ENCODE measurements at places on chromosomes 1 and 21.

GRCh38 chr1:224637515-224637914, 21.4 kb downstream of the CNIH3 start:
- no peak for DNase-seq

GRCh38 chr1:68961143-68961542, 464.3 kb upstream of the DEPDC1 start:
- DNase-seq: no peak

- DNase-seq: peak; percentile 79
Observed at GRCh38 chr1:184691719-184692324, 62.8 kb downstream of the EDEM3 start.

- DNase-seq: no peak
Observed at GRCh38 chr21:29074007-29074376, 544 bp upstream of the CCT8 start.

DNA sequence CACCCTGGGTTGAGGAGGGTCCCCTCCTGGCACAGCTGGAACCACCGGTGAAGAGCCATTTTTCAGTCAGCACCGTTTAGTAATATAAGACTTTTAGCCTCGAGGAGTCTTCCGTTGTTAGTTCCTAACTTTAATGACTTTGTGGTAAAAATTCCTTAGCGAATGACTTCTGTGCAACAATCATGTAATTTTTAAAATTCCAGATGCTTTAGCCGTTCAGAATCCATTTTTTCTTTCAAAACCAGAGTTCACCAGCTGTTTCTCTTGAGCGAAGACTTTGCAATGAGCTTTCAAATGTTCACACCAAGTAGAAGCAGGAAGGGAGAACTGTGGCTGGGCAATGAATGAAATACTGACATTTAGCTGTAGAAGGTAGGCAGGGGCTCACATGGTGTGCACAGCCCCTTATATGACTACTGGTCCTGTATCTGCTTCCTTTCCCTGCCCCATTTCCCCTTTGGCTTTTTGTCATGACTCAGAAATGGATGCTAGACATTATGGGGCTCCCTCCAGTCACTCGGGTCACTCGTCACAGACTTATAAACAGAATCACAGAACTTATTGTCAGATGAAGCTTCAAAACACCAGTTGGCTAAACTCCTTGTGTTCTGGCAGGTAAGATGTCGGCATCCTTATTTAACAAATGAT, 4.1 kb downstream of the DISC1 start:
- no peak for DNase-seq

GRCh38 chr21:16492356-16492755, 762.6 kb downstream of the USP25 start:
- DNase-seq: no peak

- peak; percentile 57 for DNase-seq
Observed at GRCh38 chr1:229279242-229279641, 8.3 kb downstream of the RAB4A start.

- no peak for DNase-seq
Observed at GRCh38 chr1:96538883-96539282, 182.7 kb upstream of the PTBP2 start.

DNA sequence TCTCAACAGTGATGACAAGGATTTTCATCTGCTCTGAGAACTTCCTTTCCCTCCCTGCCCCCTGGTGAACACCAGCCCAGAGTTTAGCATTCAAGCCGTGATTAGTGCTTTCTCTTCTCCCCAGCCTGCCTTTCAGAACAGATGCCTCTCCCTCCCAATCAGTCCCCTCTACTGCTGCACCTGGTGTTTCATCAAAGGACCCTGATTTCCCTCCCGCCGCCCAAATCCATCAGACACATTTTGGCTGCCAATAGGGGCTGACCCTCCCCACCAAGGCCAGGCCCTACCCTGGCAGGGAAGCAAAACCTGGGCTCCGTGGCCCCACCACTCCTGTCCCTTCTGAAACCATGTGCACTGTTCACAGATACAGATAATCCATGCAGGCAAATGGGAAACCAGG, 34.0 kb upstream of the KLHDC7A start:
- DNase-seq: no peak

DNA sequence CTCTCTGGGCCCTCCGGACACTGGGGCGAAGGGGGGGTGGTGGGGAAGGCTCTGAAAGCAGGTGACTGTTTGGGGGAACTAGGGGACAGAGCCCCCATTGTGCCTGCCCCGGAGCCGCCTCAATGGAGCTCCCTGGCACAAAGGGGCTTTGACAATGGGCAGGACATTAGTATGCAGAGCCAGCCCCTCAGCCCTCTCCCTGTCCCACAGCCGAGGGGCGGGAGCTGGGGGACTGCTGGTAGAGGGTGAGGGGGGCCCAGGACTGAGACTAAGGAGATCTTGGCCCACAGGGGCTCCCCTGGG, 7.8 kb downstream of the KCNJ10 start:
- peak; percentile 37 for DNase-seq

DNA sequence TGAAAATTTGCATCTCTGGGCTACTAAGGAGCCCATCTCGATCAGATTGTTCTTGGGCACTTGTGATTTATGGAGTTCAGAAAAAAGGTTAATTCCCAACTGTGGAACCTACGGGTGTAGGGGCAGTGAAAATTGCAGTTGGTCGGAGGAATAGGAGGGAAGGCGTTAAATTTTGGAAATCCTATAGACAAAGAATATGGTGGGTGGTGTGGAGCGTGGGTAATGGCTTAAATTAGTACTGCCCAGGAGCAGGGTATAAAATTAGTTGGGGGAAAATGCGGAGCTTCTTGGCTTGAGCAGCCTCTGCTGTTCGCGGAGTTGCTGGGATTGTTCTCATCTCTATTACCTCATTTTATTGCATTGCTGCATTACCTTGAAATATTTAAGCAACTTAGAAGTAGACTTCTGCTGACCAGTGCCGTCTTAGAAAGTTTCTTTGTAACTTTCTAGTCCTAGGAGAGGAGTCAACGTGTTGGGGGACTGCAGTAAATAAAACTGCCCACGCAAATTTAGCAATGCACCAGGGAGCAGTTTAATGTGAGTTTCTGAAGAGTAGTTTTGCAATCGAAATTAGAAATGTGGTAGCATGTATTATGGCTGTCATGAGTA, 514 bp downstream of the S1PR1 start:
- peak; percentile 10 for DNase-seq

DNA sequence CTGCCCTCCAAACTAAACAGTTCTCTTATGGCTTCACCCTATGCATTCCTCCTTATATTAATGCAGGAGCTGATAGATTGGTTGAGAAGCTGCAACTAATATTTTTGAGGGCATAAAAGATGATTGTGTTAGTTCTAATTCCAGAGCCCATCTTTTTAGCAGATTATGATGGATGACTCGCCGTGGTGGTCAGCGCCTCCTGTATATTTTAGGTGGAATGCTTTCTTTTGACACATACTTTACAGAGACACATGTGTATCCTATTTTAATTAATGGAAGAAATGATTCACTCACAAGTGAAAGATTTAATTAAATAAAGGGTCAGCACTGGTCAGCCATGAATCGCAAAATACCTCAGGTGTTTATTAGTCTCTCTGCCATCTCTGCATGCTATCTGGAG, 120.7 kb downstream of the TM2D1 start:
- no peak for DNase-seq

DNA sequence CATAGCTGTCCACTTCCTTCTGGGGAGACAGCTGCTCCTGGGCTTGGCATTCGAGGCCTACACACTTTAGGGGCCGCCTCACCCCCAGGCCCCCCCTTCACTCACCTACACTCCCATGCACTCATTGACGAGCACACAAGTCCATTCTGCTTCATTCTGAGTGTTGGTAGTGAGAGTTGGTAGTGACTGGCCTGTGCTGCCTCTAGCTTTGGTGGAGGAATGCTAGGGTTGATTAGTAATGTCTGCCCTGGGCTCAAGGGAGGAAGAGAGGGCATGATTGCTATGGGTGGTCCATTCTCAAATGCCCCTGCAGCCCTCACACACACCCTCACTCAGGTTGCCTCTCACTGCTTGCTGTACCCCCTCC, 30.4 kb downstream of the TRIM11 start:
- DNase-seq: no peak

GRCh38 chr1:12600880-12601633, 17.0 kb downstream of the DHRS3 start:
- DNase-seq: peak; percentile 44

DNA sequence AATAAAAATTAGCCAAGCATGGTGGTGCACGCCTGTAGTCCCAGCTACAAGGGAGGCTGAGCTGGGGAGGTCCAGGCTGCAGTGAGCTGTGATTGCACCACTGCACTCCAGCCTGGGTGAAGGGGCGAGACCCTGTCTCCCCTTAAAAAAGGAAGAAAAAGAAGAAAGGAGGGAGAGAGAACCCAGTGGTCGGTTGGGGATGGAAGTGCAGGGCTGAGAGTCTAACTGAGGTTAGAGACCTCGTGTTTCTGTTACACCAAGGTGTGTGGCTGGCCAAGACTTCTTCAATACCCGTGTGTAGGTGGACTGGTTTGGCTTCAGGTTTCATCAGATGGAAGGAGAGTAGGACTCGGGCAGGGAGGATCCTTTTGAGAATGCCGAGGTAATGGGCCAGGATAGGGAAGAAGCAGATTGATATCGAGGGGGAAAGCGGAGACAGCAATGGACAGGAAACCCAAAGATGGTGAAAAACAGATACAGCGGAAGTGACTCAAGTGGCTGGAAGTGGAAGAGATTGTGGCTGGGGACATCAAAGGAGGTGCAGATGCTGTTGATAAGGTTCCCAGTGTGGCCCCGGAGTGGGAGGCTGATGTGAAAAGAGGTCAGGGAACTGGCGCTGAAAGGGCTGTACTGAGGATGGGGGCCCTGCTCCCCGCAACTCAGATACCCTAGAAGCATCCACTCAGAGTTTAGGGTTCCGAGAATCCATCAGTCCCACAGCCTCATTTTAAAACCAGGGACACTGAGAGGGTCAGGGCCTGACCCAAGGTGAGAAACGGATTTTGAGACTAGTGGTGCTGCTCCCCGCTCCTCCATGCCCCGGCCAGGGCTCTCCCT, 681 bp upstream of the UBXN10 start:
- DNase-seq: no peak

DNA sequence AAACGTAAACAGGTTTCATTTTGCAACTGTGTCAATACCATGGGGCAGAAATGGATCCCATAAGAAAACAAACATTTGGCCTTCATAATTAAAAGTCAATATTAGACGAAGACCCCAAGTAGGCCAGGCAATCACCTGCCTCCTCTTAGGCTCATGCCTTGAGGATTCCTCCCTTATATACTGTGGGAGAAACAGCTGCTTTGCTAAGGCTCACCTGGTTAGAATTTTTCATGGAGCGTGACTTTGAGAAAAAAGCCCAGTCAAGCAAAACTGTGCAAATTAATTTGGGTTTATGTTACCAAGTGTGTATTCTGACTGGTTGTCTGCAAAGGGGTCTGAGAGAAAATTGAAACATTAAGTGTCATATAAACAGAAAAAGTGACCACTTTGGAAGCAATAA, 605.3 kb upstream of the USP24 start:
- DNase-seq: no peak

- no peak for DNase-seq
Observed at GRCh38 chr1:173095632-173096031, 44.9 kb upstream of the TNFSF18 start.
